ENCODE measurements at places on chromosomes 4 and X.

DNA sequence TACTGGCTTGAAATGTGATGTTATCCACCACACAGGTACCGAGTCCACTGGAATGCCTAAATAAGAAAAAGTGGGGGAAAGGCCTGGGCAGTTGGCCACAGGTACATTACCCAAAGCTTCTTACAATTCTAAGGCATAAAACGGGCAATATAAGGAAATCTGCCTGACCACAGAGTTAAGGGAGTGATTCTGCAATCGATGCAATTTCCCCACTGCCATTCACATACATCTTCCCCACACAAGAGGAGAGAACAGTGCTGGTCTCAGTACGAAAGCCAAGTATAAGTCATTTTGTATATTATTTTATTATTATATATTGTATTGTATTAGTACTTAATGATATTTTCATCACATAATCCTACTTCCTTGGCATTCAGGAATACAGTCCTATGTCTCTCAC is 30.6 kb downstream of the RFC1 start:
- DNase-seq: no peak

DNA sequence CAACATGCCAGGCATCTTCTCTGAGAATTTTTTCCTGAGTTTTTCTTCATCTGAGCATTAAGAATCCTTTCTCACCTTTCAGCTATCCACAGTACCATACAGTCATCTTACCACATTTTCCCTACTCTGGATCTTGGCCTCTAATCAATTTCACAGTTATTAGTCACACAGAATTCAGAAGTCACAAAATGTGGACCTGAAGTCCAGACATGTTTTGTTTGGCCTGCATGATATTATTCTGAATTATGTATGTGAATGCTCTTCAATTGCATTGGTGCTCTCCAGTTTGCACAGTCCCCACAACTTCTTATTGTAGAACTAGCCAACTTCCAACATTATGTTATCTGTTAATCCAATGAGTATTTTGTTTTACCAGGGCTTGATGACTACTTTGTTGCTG is 102.3 kb upstream of the GRIA3 start:
- DNase-seq: no peak

GRCh38 chr4:18110099-18110498 is 88.5 kb upstream of the LCORL start:
- no peak for DNase-seq

- no peak for DNase-seq
Measured at GRCh38 chr4:59570860-59571476, 1629.2 kb upstream of the ADGRL3 start.

- no peak for DNase-seq
Measured at GRCh38 chr4:121551881-121552280, 144.9 kb downstream of the ANXA5 start.

DNA sequence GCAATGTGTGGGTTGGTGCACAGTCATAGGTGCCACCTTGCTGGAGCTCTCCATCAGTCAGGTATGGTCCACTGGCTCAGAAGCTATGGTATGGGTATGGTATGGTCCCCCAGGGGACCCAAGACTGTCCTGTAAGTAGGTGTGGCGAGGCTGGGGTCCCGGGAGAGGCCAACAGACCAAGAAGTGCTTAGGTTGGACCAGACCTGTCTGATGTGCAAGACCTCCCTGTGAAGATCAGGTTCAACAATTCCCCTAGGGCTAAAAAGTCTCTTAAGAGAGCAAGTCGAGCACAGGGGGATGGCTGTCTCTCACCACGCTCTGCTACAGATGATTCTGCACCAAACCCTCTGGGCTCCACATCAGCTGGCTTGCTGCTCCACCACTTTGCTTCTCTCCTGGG is 1145.0 kb downstream of the RPA4 start:
- DNase-seq: no peak

DNA sequence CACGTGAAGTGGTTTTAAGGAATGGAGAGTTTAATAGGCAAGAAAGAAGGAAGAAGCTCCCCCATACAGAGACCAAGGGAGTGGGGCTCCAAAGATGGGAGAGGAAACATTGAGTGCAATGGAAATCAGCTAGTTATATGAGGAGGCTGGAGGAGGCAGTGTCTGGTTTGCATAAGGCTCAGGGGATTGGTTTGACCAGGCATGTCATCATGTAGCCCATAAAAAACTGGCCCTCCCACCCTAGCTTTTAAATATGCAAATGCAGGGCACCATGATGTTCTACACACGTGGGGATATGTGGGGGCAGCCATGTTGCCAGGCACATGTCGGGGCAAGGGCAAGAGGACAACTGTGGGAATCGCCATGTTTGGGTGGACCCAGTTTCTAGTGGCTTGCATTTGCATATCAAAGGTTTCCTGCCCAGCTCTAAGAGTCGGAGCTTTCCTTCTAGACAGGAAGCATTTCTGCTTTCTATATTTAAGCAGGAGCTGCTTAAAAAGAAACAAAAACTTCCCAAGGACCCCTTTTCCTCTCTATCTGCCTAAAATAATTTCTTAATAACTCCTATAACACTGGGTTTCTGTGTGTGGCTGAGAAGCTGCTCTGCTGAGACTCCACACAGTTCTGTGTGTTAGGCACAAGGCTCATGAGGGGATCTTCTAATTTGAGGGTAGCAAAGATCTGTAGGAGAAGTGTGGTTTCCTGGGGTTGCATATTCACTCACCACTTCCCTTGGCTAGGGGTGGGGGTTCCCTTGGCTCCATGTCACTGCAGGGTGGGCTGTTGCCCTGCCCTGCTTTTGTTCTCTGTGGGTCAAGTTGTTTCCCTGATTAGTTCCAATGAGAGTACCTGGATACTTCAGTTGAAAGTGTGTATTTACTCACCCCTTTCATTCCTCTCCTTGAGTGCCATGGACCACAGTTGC is 113.5 kb downstream of the VSIG4 start:
- no peak for DNase-seq

DNA sequence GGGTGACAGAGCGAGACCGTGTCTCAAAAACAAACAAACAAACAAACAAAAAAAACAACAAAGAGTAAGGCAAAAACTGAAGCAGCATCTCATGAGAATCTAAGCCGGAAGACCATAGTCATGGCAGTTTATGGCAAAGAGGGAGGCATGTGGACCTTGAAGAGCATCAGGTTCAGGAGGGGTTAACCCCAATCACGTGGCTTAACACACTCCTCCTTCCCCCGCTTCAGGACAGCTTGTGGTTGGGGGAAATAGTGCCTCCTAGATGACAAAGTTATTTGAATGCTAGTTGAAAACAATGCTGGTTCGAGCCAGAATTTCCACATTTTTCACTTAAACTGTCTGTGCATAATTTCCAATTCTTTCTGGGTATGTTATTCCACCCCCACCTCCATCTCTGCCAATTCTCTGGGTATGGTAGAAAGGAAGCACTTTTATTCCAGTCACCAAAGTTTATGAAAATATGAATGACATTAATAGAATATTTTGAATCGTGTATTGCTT is 11.7 kb upstream of the MAP7D3 start:
- no peak for DNase-seq

DNA sequence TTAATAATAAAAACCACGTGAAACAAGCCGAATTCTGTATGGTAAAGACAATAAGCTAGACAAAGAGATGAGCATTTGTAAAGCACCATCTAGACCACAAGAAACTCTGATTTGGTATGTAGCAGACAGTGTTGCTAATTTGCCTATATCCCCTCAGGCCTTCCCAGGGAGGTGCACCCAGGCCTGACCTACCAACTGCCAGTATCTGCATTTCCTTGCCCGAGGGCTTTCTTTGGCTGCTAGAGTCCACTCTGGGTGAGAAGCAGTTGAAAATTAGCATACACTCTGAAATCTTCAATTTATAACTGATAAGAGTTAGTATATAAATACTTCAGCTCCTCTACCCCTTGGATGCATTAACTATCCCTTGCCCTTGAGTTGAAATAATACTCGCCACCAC is 37.4 kb upstream of the IL1RAPL1 start:
- no peak for DNase-seq

- DNase-seq: no peak
Measured at GRCh38 chr4:19623866-19624265, 627.8 kb upstream of the SLIT2 start.

- peak; percentile 54 for DNase-seq
Measured at GRCh38 chr4:176546975-176547374, 227.2 kb downstream of the SPCS3 start.

GRCh38 chrX:153993079-153993478 is 20.5 kb downstream of the TMEM187 start:
- DNase-seq: no peak

GRCh38 chrX:50747471-50747900 is 66.5 kb downstream of the SHROOM4 start:
- peak; percentile 1 for DNase-seq

DNA sequence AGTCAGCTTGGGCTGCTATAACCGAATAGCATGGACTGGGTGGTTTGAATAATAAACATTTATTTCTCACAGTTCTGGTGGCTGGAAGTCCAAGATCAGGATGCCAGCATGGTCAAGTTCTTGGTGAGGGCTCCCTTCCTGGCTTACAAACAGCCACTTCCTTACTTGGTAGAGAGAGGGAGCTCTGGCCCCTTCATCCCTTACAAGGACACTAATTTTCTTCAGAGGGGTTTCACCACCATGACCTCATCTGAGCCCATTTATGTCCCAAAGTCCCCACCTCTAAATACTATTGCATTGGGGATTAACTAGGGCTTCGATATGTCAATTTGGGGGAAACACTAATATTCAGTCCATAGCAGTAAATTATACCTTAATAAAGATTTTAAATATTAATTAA is 61.8 kb downstream of the CLNK start:
- DNase-seq: no peak

- DNase-seq: no peak
Measured at GRCh38 chrX:17164941-17165340, 210.1 kb upstream of the NHS start.
